ENCODE measurements at places on chromosomes 1 and 21.

GRCh38 chr1:196372896-196373536 lies 235.2 kb downstream of the KCNT2 start:
- DNase-seq = peak; percentile 15

GRCh38 chr1:158506369-158506987 lies 34.5 kb downstream of the OR10R2 start:
- no peak for DNase-seq

- DNase-seq = no peak
Measured at GRCh38 chr1:108190001-108190634, 10.0 kb downstream of the SLC25A24 start.

DNA sequence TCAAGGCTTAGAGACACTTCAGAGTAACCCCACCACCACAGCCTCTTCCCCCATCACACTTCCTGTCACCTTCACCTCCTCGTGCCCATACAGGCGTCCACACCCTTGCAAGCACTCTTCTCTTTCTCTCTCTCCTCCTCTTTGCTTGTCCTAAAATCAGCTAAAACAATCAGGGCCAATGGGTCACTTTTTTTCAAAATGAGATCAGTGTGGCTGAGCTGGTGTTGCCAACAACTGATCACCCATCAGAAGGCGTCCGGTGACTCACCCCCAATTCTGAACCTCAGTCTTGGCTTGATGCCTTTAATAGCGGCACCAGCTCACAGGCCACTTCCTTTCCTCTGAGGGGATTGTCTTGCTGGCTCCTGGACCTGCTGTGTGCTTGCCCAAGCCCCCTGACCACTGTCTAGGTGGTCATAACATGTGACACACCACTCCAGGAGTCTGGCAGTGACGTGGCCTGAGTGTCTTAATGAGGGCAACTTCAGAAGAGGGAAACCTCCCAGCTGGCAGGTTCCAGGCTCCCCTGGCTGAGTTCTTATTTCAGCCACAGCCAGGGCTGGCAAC lies 1.6 kb downstream of the DRAXIN start:
- peak; percentile 21 for DNase-seq

DNA sequence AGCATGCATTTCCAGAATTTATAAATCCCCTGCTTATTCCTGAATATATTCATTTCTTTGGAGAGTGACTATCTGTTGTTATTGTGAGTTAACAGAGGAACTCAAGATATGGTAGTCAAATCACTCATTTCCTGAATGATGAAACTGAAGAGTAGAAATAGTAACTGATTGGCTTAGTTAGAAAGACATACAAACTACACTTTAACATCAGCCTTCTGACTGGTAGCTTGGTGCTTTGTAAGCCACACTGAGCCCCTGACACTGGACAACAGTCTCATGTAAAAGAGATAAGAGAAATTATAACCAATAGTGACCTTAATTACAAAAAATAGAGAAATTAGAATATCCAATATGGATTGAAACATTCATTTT lies 4.8 kb downstream of the GBP7 start:
- no peak for DNase-seq

GRCh38 chr1:112636056-112636455 lies 16.4 kb downstream of the CAPZA1 start:
- no peak for DNase-seq

GRCh38 chr1:19963636-19964035 lies 15.8 kb downstream of the PLA2G2A start:
- DNase-seq = no peak

DNA sequence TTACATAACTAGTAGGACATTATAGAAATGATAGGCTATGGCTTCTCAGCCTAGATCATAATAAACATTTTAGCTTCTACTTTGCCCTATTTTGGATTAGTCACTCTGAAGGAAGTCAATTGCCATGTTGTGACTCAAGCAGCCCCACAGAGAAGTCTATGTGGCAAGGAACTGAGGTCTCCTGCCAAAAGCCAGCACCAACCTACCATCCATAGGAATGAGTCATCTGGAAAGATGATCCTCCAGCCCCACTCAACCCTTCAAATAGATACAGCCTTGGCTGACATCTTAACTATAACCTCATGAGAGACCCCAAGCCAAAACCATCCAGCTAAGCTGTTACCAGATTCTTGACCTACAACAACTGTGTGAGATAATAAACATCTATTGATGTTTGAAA lies 76.3 kb upstream of the BEND5 start:
- DNase-seq = peak; percentile 83

DNA sequence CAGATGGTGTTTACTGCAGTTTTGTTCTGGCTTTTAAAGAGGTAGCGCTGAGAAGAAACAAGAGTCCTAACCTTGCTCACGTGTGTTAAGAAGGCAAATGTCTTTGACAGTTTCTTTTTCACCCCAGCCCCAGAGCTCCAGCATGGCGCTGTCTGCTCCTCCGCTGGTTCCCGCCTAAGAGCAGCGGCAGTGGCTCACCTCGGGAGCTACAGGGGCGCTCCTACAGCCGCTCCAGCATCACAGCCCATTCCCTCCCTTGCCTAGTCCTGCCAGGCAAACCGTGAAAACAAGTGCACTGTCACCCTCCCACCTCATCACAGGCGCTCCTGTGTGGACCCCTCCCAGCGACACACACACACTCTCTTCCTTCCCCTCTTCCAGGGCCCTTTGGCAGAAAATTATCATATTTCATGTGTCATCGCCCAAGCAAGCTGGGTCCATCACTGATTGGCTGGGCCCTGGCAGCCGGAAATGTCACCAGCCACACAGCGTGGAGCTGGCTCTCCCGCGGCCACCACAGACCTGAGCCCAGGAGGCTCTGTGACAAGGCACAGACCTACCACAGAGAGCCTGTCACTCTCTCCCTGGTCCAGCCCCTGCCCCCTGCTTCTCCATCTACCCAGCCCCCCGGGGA lies 1.2 kb upstream of the HIVEP3 start:
- DNase-seq = no peak

DNA sequence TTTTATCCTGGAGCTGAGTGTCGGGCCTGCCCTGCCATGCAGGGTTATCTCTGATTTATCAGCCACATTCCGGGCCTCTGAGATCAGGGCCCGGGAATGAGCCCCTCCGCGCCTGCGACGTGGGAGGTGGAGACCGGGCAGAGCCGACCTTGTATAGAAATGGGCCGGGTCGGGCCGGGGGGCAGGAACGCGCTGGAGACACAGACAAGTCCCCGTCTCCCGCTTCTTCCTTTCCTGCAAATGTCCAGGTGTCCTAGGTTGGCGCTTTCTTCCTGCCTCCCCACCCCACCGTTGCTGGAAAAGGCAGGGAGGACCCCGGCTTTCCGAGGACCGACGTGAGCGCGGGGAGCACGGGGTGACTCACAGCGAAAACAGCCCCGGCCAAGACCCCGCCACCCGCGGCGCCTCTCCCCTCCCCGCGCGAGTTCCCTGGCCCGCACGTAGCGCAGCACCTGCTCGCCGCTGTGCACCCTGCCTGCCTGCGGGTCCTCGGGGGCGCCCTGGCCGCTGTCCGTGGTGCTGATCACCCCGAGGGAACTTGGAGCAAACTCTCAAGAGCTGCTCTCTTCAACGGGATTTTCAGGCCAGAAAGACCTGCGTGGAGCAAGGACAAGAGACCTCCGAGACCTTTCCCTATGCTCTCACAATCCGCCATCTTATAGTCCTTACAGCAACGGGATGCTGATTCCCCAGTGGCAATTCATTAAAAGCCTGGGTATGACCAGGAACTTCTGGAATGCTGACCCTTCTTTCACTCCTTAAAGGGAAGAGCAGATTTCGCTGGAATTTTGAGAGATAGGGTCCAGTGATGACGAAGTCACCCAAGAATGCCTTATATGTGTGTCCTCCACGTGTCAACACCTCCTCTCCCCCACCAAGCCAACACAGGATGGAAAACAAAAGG lies 475 bp upstream of the NPPB start:
- peak; percentile 23 for DNase-seq

DNA sequence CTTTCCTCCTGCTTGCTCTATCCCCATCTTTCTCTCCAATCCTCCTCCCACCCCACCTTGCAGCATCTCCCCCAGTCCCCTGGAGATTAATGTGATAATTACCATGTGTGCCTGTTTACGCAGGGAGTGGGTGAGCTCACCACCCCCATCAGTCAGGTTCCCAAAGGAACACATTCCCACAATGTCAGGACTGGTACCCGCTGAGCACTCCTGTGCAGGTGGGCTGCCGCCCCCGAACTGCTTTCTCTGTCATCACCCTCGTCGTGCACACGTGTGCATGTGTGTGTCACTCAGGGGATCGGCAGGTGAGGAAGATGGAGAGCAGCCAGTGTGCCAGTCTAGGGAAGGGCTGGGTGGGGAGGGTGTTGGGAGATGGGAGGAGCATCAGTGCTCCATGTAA lies 163.4 kb downstream of the CACNA1E start:
- DNase-seq = no peak
